Osteoblast (primary cell): ENCODE measurements at places on chromosomes 1 and 21. TPM values are rescaled to one million over a fixed set of nuclear protein-coding genes. Genes with fewer than 3 reads are reported as not detected.

Gene CHI3L2
- 2.4 and 2.9 TPM in 2 replicates for total RNA-seq

Gene NBL1
- 88.7 and 114 TPM in 2 replicates for total RNA-seq

Gene LRRC3
- total RNA-seq, result 0.72 and 0.88 TPM in 2 replicates

DNA sequence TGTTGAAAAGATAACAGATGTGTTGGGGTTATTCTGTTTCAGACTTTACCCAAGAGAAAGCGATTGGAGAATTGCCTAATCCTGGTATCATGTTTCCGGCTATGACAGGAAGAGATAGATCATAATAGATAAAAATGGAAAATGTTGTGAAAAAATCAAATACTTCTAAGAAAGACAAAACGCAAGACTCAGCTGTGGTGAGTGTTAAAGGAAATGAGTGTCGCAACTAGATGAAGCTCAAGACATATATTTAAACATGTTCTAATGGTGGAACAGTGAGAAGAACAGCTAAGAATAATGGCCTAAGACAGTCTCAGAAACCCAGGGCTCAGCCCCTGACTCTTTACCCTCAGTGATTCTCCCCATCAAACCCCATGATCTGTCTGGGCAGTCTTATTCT lies 426.7 kb upstream of the RUNX1 start:
- DNase-seq, result peak; percentile 54
- H3K27me3 ChIP-seq, result no peaks in the 10 kb centered on the region
- H3K27ac ChIP-seq, result peak overlapping the region; percentile 76
- H3K4me3 ChIP-seq, result no peak overlapping the region
- no peaks in the 10 kb centered on the region for H3K36me3 ChIP-seq
- H3K4me1 ChIP-seq, result peaks cover 26% of the 10 kb centered on the region

DNA sequence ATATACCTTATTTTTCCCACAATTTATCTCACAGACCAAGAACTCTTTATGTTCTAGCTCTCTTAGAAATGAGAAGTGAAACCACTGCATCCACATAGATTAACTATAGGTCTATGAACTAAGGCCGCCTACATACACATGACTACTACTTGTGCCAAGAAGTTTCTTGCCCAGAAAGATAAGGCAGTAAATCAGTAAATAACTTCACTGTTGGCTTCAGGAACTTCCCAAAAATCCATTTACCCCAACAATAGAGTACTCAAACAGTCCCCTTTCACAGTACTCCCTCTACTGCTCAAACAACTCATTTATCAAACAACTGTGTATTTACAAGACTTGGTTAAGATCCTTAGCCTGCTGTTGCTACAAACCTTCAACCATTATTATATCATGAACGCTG lies 96.5 kb downstream of the NME7 start:
- H3K4me1 ChIP-seq, result no peaks in the 10 kb centered on the region
- no peak overlapping the region for H3K4me3 ChIP-seq
- no peak overlapping the region for H3K27ac ChIP-seq
- no peaks in the 10 kb centered on the region for H3K36me3 ChIP-seq

GRCh38 chr1:202644219-202645096 lies 65.8 kb downstream of the SYT2 start:
- no peaks in the 10 kb centered on the region for H3K4me1 ChIP-seq
- H3K36me3 ChIP-seq, result no peaks in the 10 kb centered on the region
- no peak for DNase-seq
- H3K27me3 ChIP-seq, result peaks cover 76% of the 10 kb centered on the region

- no peak for DNase-seq
- H3K27me3 ChIP-seq, result no peaks in the 10 kb centered on the region
- peaks cover 14% of the 10 kb centered on the region for H3K4me1 ChIP-seq
- H3K36me3 ChIP-seq, result no peaks in the 10 kb centered on the region
- no peak overlapping the region for H3K4me3 ChIP-seq
Measured at GRCh38 chr21:15809818-15810217, 80.0 kb downstream of the USP25 start.

- H3K4me3 ChIP-seq, result no peak overlapping the region
- H3K4me1 ChIP-seq, result peaks cover 16% of the 10 kb centered on the region
- no peaks in the 10 kb centered on the region for H3K27me3 ChIP-seq
Measured at GRCh38 chr1:246159279-246160227, 347.5 kb downstream of the SMYD3 start.

- no peak overlapping the region for H3K27ac ChIP-seq
- H3K36me3 ChIP-seq, result peaks cover 3% of the 10 kb centered on the region
- no peaks in the 10 kb centered on the region for H3K27me3 ChIP-seq
Measured at GRCh38 chr1:64055310-64055709, 148.1 kb upstream of the UBE2U start.
